ENCODE measurements at places on chromosomes 12 and 14. TPM values are rescaled to one million over a fixed set of nuclear protein-coding genes. Genes with fewer than 3 reads are reported as not detected.

The HAL gene
- 0.52 TPM for total RNA-seq

The REP15 gene
- 2.0 TPM for total RNA-seq

The RTL1 gene
- not detected for total RNA-seq

The ZFHX2 gene
- total RNA-seq, result 1.6 TPM

The DDX54 gene
- total RNA-seq, result 52.7 TPM

DNA sequence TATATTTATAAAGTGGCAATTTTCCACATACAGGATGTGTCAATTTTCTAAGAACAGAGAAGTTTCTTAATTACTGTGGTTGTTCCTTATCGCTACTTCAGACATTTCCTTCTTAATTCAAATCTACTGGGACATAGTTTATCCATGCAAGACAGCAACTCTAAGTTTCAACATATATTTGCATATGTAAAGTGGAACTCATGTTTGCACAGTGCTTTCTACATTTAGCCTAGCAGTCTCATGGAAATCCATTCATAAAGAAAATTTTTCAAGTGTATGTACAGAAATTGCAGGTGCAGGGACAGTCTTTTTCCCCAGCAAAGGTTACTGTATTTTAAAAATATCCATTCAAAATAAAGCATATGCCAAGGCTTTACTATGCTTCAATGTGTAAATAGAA is 956.7 kb upstream of the SEL1L start:
- DNase-seq, result no peak

GRCh38 chr12:75951399-75952278 is 79.9 kb downstream of the PHLDA1 start:
- no peak for DNase-seq

DNA sequence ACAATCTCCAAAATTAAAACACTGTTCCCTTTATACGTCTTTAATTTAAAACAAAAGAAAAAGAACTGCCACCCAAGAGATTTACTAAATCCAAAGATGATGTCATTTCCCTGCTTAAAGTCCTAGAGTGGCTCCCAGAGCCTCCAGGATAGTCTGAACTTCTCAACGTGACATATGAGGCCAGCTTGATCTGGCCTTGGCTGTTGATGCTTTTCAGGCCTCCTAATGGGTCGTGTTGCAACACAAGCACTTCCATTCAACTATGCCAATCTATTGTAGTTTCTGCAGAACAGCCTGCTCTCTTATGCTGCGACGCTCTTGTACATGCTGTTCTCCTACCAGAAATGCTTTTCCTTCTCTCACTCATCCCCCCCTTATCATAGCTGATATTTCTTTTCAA is 35.7 kb downstream of the LGR5 start:
- no peak for DNase-seq

DNA sequence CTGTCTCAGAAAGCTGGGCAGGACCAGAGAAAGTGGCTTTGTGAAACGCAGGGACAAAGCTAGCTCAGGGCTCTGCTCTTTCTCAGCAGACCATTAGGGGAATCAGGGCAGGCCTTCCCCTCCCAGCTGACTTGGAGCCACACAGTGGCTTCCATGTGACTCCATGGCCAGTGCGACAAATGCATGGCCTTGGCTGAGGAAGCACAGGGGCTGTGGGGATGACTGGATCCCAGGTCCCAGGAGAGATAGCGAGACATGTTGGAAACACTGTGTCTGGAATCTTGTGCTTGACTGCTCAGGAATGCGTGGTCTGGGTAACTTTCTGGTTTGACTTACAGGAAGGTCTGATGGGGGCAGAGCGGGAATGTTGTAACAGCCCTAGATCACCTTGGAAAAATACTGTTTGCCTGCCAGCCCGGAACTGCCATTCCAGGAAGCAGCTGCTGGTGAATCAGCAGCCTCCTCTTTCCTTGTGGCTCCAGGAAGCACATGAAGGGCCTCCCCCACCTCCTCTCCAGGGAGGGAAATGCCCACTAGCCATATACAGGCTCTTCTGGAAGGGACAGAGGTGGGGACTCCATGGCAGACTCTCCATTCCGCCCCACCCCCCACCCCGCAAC is 133.5 kb upstream of the HIF1A start:
- peak; percentile 85 for DNase-seq

- DNase-seq, result peak; percentile 57
Observed at GRCh38 chr14:55454264-55455002, 14.0 kb upstream of the TBPL2 start.

DNA sequence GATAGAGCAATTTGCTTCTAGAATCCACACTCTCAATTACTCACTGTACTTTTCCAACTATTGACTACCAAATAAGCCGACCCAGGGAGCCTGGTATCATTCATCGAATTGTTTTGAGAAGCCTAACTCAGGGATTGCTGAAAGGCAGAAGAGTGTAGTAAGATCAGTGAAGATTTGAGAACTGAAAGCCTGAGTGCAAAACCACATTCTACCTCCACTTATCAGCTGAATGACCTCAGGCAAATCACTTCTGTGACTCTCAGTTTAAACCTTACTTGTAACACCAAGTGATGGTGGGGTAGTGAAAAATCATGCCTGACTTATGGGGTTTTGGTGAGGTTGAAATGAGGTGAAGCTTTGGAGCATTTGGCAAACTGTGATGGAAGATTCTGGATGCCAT is 126.1 kb upstream of the MAX start:
- DNase-seq, result no peak

- no peak for DNase-seq
Observed at GRCh38 chr12:27385766-27386564, 53.3 kb downstream of the BMAL2 start.

DNA sequence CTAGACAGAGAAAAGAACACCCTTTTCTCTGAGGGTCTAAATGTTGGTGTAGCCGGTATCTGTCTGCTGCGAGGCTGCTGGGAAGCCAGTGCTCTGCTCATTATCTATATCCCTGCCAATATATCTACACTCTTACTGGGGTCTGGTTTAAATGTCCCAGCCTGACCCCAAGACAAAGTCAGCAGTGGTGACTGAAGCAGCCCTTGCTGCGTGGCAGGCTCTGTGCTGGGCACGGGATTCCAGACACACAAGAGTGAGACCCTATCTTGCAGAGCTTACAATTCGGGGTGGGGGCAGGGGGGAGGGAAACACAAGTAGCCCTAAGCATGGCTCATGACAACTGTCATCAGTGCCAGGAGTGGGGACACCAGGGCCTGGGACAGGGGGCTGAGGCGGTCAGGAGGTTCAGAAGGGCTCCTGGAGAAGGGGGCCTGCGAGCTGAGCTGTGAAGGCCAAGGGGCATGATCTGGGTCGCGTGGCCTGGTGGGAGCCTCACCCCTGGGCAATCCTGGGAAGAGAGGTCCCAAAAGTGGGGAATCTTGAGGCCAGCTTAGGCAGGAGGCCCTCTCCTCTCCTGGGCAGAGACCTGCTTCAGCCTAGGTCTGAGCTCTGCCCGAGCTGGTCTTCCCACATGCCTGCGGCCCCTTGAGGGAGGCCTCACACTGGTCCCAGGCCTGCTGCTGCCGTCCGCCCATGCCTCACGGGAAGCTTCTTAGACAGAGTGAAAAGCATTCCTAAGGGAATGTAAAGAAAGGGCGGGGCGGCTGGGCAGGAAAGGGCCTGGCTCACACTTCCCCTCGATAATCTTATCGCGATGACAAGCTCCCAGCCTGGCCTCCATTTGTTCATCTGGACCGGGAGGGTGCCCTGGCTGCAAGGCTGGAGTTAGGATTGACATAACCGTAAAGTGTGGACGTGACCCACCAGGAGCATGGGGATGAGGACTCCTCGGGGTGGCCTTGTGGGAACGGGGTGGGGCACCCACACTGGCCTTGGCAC is 7.3 kb upstream of the RCOR1 start:
- DNase-seq, result no peak

- DNase-seq, result no peak
Observed at GRCh38 chr12:91384366-91384765, 201.7 kb upstream of the DCN start.

DNA sequence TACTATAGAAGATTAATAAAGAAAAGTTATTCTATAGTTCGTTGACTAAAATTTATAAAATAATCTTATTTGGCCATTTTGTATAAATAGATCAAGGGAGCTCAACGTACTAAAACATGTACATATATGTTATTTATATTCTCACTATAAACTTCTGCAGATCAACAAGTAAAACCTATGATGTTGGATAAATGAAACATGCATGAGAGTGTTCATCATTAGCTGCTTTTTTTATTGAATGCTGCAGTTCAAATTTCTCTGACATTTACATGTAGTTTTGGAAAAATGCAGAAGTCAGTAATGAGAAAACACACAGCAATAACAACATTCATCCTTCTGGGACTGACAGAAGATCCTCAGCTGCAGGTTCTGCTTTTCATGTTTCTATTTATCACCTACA is at the start of gene OR6C68:
Gene OR6C68 (plus strand): TSS at position 301 of the 400 bp plus-strand sequence. CDS start 0 bp downstream, at position 301.
- DNase-seq, result no peak

- DNase-seq, result no peak
Observed at GRCh38 chr14:54881235-54881760, 21.3 kb downstream of the GCH1 start.

Measured in body of pancreas (tissue), 4 donors.